Activated CD8-positive, alpha-beta memory T cell treated with anti-CD3 and anti-CD28 coated beads for 4 hours (primary cell): ENCODE measurements at places on chromosomes 6 and 20.

DNA sequence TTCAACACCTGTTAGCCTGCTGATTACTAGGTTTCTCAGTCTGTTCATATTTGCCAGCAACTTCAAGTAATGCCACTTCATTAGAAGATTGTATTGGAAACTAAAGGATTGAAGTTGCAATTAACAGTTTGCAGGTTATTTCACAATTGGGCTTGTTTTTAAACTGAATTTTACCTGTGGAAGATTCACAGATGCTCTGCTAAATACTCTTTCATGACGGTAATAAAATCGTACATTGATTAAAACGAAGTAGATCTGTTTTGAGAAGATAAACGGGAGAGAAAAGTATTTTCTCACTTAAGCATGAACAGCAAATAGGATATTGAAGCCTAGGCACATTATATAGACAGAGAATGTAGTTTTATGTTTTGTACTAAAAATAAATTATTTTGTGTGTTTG, 1.6 kb downstream of the RNF182 start:
- DNase-seq: no peak

GRCh38 chr6:139981768-139982181, 607.3 kb upstream of the CITED2 start:
- DNase-seq: no peak

- DNase-seq: no peak
Observed at GRCh38 chr6:142893088-142893487, 51.9 kb downstream of the HIVEP2 start.

GRCh38 chr6:21612067-21612745, 18.7 kb downstream of the SOX4 start:
- DNase-seq: no peak

GRCh38 chr6:110352563-110353262, 5.4 kb downstream of the METTL24 start:
- DNase-seq: no peak

GRCh38 chr6:77124604-77125003, 338.7 kb downstream of the HTR1B start:
- DNase-seq: no peak

- DNase-seq: no peak
Observed at GRCh38 chr6:120908767-120909166, 425.5 kb downstream of the TBC1D32 start.

- no peak for DNase-seq
Observed at GRCh38 chr6:52161689-52162438, 24.3 kb upstream of the IL17A start.

- DNase-seq: no peak
Observed at GRCh38 chr6:127458222-127458621, 967 bp downstream of the KIAA0408 start.

DNA sequence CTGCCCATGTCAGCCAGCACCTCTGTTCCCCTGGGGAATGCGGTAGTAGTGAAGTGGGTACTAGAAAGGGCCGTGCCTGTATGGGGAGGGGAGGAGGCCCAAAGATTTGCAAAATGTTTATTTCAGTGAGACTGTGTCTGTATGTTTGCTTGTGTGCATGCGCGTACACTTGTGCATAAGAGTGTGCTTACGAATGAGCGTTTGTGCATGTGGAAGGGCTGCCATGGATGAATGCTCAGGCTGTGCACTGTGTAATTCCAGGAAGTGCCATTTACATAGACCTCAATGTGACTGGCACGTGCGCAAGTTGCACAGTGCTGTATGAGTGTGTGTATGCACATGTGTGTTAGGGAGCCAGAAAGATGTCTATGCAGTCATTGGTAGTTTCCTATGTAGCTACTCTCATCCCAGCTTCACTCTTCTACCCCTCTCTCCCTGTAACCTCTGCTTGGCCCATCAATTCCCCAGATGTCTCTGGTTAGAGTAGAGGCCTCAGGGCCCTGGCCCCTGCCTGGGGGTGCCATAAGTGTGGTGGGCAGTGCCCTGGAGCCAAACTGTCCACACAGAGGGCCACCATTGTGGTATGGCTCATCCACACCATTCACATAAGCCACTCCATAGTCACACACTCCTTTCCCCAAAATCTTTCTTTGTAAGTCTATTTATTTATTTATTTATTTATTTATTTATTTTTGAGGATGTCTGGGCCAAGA, 26.8 kb upstream of the SLC22A7 start:
- DNase-seq: no peak

- no peak for DNase-seq
Observed at GRCh38 chr6:35411066-35411465, 41.1 kb upstream of the FANCE start.

DNA sequence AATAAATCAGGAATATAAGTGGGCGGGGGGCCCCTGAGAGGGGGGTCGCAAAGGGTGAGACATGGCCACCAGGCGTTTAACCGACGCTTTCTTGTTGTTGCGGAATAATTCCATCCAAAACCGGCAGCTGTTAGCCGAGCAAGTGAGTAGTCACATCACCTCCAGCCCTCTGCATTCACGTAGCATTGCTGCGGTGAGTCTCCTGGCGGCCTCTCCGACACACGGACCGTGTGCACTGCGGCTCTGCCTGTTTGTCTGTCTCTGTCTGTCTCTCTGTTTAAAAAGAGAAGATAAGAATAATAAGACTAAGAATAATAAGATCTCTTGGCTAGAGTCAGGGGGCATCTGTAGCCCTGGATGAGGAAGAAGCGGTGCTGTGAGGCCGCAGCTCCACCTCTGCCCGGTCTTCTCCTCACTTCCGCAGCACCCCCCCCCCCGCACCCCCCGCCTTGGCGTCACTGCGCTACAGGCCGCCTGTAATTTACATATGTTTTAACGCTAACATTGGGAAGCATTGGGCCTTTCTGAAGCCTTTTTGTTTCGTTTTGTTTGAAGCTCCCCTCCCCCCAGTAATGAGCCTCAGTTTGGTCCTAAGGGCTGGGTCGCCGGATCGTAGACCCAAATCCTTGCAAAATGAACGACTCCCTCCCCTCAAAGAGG, 993 bp downstream of the STX16 start:
- peak; percentile 44 for DNase-seq

DNA sequence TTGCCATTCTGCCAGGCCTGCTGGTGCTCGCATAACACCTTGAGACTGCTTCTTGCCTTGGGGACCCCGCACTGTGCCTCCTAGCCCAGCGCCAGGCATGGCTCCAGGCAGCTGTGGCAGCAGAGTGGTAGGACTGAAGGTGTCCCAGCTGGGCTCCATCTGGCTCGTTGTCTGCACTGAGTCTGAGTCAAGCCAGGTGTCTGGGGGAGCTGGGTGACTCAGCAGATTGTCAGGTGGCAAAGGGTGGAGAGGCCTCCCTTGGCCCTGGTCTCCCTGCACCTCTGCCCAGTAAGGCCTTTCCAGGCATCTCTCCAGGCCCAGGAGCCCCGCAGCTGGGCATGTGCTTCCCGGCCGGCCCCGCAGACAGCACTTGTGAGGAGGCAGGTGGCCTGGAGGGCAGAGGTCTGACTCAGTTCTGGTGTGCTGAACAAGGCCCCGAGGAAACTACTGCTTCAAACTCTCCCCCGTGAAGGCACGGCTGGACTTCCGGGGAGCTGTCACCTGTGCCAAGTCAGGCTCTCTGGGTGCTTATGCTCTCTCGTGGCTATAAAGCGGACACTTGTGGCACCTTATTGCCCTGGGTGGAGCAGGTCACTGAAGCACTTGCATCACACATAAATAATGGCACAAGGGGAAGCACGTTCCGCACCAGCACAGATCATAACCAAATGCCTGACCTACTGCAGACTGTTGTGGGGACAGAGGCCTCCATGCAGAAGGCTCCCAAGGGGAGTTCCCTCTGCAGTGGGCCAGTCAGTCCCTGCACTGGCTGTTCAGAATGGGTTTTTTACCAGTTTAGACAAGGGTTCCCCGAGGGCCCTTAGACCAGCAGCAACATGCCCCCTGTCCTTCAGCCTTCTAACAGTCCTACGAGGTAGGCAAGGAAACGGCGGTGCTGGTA, 27.5 kb downstream of the FOXC1 start:
- no peak for DNase-seq

DNA sequence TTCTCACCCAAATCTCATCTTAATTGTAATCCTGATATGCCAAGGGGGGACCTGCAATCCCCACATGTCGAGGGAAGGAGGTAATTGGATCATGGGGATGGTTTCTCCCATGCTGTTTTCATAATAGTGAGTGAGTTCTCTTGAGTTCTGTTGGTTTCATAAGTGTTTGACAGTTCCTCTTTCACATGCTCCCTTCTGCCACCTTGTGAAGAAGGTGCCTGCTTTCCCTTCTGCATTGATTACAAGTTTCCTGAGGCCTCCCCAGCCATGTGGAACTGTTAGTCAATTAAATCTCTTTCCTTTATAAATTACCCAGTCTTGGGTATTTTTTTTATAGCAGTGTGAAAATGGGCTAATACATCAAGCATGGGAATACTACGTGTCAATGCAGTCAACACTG, 925.0 kb upstream of the MAN1A1 start:
- DNase-seq: no peak

DNA sequence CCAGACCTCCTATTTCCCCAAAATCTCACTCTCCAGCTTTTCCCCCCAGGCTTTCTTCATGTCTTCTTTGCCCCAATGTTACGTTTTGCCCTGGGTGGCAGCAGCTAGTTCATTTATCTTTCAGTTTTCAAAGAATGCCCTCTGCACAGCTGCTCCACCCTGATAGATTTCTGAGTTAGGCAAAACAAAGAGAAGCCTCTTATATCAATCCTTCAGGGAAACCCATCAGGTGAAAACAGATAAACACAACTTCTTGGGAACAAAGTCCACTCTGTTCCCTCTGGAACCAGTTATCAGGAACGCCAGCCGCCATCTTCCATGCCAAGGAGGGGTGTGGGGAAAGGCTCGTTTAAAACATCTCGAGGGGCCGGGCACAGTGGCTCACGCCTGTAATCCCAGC, 34.0 kb downstream of the ZBTB9 start:
- no peak for DNase-seq

DNA sequence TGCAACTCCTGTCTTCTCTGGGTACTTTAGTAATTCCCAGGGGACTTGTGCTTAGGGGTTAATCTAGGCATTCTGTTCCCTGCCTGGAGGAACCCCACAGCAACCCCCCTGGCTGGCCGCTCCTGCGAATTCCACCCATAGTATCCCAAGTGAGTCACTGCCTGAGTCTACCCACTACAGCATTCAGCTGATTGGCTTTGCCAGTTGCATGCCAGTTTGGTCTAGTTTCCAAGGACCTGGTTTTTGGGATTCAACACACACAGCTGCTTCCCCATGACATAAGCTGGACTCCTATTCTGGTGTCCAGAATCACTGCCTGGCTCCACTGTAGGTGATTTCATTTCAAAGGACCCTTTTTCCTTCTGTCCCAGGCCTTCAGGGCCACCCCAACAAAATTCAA, 40.3 kb downstream of the PLCG1 start:
- DNase-seq: no peak

DNA sequence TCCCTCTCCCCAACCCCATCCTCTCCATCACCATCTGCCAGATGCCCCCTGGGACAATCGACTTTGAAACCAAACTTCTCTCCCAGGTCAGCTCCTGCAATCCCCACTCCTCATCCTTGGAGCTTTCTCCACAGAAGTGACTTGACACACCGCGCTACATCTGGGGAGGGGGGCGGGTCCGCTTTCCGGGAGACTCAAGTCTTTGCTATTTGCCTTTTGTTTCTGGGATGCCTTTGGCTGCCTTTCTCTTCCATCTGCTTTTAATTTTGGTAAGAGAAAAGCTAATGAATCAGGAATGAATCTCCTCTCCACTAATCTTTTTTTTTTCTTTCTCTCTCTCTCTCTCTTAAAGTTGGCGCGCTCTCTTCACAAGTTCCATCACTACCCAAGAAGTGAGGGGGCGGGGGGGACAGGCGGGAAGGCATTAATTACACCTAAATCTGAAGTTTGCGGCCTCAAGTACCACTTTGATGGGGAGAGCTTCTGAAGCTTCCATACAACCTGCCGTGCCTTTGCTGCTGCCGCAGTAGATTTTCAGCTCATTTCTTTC, 664 bp upstream of the TPBG start:
- no peak for DNase-seq
